ENCODE measurements at places on chromosomes 2 and 18. TPM values are rescaled to one million over a fixed set of nuclear protein-coding genes. Genes with fewer than 3 reads are reported as not detected.

DNA sequence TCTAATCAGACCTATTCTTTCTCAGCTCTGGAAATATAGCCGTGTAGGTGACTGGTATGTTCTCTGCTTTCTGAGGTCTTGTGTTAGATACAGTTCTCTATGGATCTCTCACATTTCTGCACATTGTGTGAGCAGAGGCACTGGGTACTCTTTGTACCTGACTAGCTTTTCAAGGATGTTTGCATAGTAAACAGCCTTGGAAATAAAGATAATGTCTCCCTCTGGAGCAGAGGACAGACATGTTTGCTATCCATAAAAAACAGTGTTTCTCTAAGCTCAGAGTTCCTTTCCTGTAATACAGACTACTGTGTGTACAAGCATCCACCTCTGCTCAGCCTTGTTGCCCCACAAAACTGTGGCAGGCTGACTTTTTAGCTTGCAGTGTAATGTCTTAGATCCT is 279.2 kb downstream of the CTNNA2 start:
- no peak for DNase-seq

The SUMO1 gene
- 160 TPM for total RNA-seq

The CXCR1 gene
- total RNA-seq = not detected

The MCEE gene
- total RNA-seq = 12.4 TPM

DNA sequence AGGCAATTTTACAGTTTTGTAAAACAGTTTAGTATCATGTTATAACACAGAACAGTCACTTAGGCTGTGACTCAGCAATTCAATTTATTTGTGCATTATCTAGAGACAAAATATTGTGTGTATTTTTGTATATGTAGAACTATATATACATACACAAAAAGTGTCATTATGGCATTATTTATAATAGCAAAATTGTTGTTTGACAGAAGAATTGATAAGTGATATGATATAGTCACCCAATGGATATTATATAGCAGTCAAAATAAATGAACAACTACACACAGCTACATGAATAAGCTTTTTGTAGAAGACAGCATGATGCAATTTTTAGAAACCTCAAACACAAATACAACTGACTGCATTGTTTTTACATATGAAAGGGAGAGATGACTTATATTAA is 334.0 kb downstream of the TRIB2 start:
- no peak for DNase-seq

DNA sequence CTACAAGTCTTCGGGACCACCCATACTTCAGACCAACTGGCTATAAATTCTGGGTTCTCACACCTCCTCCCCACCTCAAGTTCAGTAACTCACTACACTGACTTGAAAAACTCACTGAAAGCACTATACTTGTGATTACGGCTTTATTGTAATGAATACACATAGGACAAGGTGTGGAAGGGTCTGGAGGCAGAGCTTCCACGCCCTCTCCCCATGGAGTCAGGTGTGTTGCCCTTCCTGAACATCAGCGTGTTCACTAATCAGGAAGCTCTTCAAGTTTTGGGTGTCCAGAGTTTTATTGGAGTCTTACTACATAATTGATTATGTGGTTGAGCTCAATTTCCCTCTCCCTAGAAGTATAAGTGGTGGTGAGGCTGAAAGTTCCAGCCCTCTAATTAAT is 27.5 kb downstream of the NBEAL1 start:
- no peak for DNase-seq
